ENCODE measurements at places on chromosomes 6 and 20.
A peak's percentile ranks its signal among the peaks of the same experiment; 100 is the strongest.

GRCh38 chr6:12637960-12638641 lies 78.5 kb upstream of the PHACTR1 start:
- peak; percentile 46 for DNase-seq

DNA sequence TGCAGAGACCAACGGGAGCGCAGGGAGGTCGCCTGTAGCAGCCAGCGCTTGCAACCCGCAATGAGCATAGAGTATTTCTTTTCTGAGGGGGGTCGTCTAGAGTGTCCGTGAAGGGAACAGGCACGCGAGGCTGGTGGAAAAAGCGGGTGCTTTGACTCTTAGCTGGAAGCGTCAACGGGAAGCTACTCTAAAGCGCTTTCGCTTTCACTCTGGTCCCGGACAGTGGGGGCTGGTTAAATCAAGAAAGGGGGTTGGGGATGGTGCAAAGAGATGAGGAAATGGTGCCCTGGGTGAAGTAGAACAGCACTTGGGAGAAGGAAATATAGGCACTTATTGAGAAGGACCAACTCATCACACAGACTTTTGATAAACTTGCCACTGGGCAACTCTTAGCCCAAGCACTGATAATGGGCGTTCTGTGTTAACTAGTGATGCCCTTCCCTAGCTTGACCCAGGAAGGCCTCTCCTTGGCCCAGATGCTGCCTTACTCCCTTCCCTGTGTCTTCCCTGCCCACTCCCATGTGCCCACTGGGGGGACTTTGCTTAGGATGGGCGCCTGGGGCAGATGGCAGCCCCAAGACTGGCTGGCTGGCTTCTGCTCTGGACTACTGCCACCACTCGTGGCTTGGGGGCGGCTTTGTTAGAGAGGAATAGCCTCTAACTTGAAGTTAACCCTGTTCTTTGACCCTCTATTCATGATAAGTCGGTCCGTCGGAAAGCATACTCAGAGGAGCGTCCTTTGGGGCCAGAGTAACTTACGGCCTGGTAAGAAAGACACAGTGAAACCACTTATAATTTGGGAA lies 585 bp downstream of the PSMB9 start:
- no peak for DNase-seq

- DNase-seq = no peak
Measured at GRCh38 chr20:61162451-61162850, 89.6 kb upstream of the CDH4 start.

- DNase-seq = no peak
Measured at GRCh38 chr6:105607636-105608621, 205.0 kb upstream of the PREP start.

GRCh38 chr6:20837189-20837588 lies 302.9 kb downstream of the CDKAL1 start:
- no peak for DNase-seq

DNA sequence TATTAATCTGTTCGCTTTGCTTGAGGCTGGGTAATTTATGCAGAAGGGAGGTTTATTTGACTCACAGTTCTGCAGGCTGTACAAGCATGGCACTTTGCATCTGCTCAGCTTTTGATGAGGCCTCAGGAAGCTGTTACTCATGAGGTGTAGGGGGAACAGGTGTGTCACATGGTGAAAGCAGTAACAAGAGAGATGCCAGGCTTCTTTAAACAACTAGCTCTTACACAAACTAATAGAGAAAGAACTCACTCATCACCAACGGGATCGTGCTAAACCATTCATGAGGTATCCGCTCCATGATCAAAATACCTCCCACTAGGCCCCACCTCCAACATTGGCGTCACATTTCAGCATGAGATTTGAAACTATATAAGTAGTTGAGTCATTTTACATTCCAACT lies 34.4 kb upstream of the GCLC start:
- no peak for DNase-seq

GRCh38 chr20:10498200-10498599 lies 63.1 kb downstream of the SLX4IP start:
- no peak for DNase-seq

DNA sequence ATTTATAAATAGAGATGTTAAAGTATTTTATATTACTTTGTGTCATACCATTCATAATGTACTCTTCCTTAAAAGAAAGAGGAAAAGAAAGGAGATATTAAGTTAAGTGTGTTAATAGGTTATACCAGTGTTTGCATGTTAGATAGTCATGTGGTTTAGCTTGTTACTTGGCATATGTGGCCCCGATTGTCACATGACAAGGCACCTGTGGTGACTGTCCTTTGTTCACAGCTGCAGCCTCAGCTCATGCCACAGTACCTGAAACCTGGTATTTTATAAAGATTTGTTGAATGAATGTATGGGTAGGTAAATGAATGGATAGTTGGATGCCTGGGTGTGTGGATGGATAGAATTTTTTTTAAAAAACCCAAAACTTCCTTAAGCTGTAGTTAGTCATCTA lies 306.1 kb upstream of the FLRT3 start:
- no peak for DNase-seq

GRCh38 chr20:58378704-58379103 lies 10.3 kb upstream of the VAPB start:
- DNase-seq = no peak

- no peak for DNase-seq
Measured at GRCh38 chr6:106522562-106523250, 106.6 kb downstream of the RTN4IP1 start.

GRCh38 chr20:3042625-3043024 lies 797 bp upstream of the GNRH2 start:
- no peak for DNase-seq

DNA sequence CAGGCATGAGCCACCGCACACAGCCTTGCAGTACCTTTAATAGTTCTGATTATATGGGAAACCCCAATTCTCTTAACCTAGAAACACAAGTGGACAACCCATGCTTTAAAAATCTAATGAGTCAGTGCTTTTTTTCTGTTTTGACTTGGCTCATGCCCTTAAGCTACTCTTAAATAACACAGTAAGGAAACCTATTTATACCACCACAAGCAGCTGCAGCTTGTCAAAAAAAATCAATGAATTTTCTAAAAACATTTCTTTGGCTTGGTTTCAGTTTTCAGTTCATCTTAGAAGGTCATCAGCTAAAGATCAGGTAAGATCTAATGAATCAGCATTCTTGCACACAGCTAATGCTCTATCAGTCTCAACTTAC lies 124.1 kb upstream of the DST start:
- DNase-seq = no peak

GRCh38 chr20:16898433-16898832 lies 150.3 kb downstream of the OTOR start:
- no peak for DNase-seq

DNA sequence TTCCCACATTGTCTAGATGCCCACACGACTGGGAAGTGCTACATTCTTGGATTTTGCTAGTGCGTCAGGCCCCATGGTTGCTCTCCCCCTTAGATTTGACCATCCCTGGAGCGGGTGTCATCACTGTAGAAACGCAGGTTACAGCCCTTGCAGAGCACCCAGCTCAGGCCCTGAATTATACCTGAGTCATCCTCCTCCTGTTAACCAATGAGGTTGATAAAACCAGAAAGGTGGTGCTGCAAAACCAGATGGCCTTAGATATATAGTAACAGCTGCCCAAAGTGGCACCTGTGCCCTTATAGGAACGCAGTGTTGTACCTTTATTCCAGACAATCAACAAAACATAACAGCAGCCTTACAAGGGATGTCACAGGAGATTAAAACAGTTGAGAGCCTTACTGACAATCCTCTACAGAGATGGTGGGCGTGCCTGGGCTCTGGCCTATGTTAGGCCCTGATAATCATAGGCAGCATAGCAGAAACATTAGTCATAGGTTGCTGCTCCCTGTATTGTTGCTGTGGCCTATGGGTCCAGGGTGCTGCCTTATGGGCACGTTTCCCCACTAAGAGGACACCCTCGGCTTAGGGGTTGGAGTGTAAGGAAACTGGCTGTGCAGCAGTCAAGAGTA lies 33.6 kb upstream of the HSF2 start:
- DNase-seq = no peak

DNA sequence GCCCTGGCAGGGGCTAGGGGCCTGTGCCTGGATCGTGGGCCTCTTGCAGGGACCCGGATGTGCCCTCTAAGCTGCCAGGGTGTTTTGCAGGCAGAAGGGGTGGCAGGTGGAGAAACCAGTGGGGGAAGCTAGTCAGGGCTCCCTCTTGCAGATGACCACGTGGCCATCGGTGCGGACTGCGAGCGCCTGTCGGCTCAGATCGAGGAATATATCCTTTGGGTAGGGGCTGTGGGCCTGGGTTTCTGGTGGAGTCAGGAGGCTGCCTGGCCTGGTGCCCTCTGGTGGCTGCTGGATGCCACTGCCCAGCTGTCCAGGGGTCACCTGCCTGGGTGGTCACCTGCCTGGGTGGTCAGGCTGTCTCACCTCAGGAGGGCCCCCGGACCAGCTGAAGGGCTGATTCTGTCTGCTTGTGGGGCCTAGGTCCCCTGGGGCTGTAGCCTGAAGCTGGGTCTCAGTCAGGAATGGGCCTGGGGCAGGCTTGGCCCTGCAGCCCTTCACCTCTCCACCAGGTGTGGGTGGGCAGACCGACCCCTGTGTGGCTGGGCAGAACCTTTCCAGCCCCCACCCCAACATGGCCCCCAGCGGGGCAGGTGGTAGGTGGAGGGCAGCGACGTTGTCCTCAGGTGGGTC lies 6.7 kb downstream of the TCEA2 start:
- DNase-seq = no peak

DNA sequence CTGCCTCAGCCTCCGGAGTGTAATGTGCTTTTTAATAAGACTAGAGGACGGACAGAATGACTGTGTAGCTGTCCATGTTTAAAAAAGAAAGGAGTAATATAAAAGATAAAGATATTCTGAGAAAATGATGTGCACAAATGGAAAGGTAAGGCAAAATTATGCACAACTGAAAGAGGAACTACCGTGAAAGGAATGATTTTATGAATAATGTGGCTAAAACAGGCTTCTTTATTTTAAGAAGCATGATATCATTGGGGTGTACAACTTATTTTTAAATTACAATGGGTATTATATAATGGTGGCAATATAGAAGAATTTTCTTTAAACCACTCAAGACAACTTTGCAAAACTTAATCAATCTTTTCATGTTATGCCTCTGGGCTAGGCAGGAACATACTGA lies 78.1 kb downstream of the FIG4 start:
- DNase-seq = no peak

- no peak for DNase-seq
Measured at GRCh38 chr20:47205577-47206123, 150.8 kb downstream of the ZMYND8 start.

GRCh38 chr6:2931970-2932748 lies 29.1 kb upstream of the SERPINB9 start:
- peak; percentile 87 for DNase-seq

GRCh38 chr20:41068806-41069205 lies 40.2 kb downstream of the TOP1 start:
- DNase-seq = no peak

GRCh38 chr6:145208474-145208873 lies 526.8 kb downstream of the EPM2A start:
- DNase-seq = no peak

- DNase-seq = peak; percentile 45
Measured at GRCh38 chr6:37170273-37171200, 585 bp downstream of the PIM1 start.

- no peak for DNase-seq
Measured at GRCh38 chr6:12200015-12200564, 90.1 kb upstream of the EDN1 start.

Measured in dorsolateral prefrontal cortex (tissue), 122 donors.